ENCODE measurements at places on chromosomes 3 and 15.

GRCh38 chr3:104526901-104527401 lies 839.8 kb upstream of the ALCAM start:
- H3K4me1 ChIP-seq: no peaks in the 10 kb centered on the region
- no peak overlapping the region for H3K27ac ChIP-seq
- no peak for DNase-seq
- no peaks in the 10 kb centered on the region for H3K27me3 ChIP-seq
- no peaks in the 10 kb centered on the region for H3K36me3 ChIP-seq
- no peak overlapping the region for H3K4me3 ChIP-seq

- no peaks in the 10 kb centered on the region for H3K36me3 ChIP-seq
- H3K4me3 ChIP-seq: no peak overlapping the region
- DNase-seq: no peak
- no peak overlapping the region for H3K27ac ChIP-seq
Observed at GRCh38 chr3:139225548-139225947, 118.3 kb upstream of the MRPS22 start.

GRCh38 chr3:184156522-184156955 lies 1.4 kb downstream of the DVL3 start:
- H3K4me1 ChIP-seq: peaks cover 26% of the 10 kb centered on the region
- H3K4me3 ChIP-seq: peak overlapping the region; percentile 98
- peaks cover 9% of the 10 kb centered on the region for H3K36me3 ChIP-seq

DNA sequence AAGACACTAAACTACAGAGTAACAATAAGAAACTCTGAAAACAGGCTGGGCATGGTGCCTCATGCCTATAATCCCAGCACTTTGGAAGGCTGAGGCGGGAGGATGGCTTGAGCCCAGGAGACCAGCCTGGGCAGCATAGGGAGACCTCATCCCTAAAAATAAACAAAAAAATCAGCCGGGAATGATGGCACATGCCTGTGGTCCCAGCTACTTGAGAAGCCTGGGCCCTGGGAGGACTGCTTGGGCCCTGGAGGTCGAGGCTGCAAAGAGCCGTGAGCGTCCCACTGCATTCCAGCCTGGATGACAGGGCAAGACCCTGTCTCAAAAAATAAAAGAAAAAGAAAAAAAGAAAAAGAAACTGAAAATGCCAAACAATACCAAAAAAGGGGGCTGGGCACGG lies 55.4 kb downstream of the TMCC1 start:
- no peak overlapping the region for H3K4me3 ChIP-seq
- H3K36me3 ChIP-seq: no peaks in the 10 kb centered on the region
- no peaks in the 10 kb centered on the region for H3K27me3 ChIP-seq
- H3K27ac ChIP-seq: no peak overlapping the region
- DNase-seq: no peak

Data from activated T-cell treated with anti-CD3 and anti-CD28 coated beads, Interleukin-2, amount 50 U/mL, for 72 hours (primary cell).